ENCODE measurements at places on chromosomes 6 and 20.
A peak's percentile ranks its signal among the peaks of the same experiment; 100 is the strongest.

- no peak for DNase-seq
Observed at GRCh38 chr6:163230901-163231300, 183.6 kb upstream of the QKI start.

GRCh38 chr6:14110001-14110818 is 7.4 kb upstream of the CD83 start:
- no peak for DNase-seq

- DNase-seq: peak; percentile 33
Observed at GRCh38 chr6:168574699-168575195, 133.8 kb downstream of the SMOC2 start.

GRCh38 chr20:64108731-64109681 is 1.6 kb upstream of the NPBWR2 start:
- peak; percentile 7 for DNase-seq

GRCh38 chr20:32338665-32339064 is 19.5 kb upstream of the ASXL1 start:
- DNase-seq: no peak

- no peak for DNase-seq
Observed at GRCh38 chr6:33443025-33443424, 11.4 kb upstream of the ZBTB9 start.

- peak; percentile 69 for DNase-seq
Observed at GRCh38 chr6:108944707-108945680, 96.8 kb downstream of the ARMC2 start.

DNA sequence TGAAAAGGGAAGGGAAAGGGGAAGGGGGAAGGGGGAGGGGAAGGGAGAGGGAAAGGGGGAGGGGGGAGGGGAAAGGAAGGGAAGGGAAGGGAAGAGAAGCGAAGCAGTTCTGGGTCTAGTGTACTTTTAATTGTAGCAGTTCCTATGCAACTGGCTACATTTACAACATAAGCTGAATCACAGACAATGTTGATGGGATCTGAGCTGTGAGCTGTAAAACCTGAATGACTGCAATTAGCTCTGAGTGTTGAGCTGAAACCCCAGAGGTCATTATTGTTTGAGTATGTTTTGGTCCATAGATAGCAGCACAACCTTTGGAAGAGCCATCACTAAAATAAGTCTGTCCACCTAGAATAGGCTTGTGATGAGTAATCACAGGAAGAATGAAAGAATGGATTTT is 7.2 kb upstream of the ABHD12 start:
- no peak for DNase-seq

- DNase-seq: no peak
Observed at GRCh38 chr6:142773324-142773723, 171.7 kb downstream of the HIVEP2 start.

- no peak for DNase-seq
Observed at GRCh38 chr6:129651291-129651691, 58.7 kb downstream of the ARHGAP18 start.

- DNase-seq: no peak
Observed at GRCh38 chr6:155223646-155224451, 40.0 kb upstream of the CLDN20 start.

- DNase-seq: no peak
Observed at GRCh38 chr6:104589940-104590339, 269.8 kb downstream of the HACE1 start.

- no peak for DNase-seq
Observed at GRCh38 chr20:58303547-58303946, 6.0 kb upstream of the RAB22A start.

GRCh38 chr20:41375846-41376245 is 9.2 kb upstream of the EMILIN3 start:
- DNase-seq: no peak

DNA sequence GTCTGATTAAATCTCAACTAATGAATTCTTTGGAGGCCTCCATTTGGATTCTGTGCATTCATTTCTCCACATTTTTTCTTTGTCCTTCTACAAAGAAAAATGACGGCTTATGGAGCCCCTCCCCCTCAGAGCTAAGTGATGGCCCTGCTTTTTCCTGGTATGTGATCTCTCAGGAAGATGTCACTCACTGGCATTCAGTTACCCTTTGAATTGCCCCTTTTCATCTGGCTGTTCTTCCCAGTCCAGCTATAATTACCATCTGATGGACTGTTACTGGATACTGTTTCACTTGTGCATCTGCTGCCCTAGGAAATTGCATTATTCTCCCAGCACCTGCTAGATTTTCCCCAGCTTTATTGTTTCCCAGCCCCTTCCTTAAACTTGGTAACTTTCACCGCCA is 151.9 kb downstream of the CFAP61 start:
- DNase-seq: no peak

DNA sequence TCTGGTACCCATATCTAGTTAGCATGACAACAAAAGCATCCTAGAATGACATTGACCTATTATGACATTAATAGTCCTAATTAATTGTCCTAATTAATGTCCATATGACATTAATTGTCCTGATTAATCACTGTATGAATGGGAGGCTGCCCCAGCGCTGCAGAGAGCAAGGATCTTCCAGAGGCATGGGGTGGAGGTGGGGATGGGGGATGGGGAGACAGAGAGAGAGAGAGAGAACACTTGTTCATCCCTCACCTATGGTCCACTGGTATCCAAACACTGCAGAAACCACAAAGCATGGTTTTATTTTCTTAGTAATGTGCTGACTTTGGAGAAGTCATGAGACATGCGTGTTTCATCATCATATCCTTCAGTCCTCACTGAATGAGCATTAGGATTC is 235.1 kb downstream of the FNDC1 start:
- DNase-seq: no peak

DNA sequence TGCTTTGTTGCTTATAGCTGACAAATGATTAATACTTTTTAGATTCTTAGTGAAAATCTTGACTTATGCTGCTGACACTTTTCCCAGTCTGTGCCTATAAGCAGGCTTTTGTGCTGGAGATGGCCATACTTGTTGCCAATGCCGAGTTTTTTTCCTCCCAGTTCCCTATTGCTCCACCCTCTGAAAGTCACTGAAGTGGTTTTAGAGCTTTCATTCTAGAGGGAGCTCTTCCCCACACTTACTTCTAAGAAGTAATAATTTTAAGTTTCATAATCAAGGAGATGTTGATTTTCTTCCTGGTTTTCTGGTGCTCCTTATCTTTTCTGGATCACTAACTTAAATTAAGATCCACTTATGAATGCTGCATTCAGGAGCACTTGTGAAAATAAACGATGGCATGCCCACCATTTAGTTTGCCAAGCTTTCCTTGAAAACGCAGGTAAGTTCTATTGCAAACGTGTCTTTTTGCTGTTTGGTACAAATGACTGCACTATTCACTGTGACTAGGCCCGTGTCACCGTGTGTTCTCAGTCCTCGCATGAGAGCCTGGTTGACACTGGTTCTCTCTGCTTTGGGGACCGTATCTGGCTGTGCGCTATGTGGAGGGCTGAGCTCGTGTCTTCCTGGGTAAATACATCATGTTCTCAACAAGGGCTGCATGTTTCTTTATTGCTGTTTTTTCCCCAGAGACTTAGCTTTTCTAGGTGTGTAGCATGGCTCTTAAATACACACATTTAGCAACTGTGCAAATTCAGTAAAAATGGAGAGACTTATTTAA is 50.2 kb downstream of the GFRA4 start:
- no peak for DNase-seq

- no peak for DNase-seq
Observed at GRCh38 chr6:19632786-19633185, 204.4 kb upstream of the ID4 start.

- no peak for DNase-seq
Observed at GRCh38 chr6:135658916-135659315, 161.4 kb upstream of the AHI1 start.

DNA sequence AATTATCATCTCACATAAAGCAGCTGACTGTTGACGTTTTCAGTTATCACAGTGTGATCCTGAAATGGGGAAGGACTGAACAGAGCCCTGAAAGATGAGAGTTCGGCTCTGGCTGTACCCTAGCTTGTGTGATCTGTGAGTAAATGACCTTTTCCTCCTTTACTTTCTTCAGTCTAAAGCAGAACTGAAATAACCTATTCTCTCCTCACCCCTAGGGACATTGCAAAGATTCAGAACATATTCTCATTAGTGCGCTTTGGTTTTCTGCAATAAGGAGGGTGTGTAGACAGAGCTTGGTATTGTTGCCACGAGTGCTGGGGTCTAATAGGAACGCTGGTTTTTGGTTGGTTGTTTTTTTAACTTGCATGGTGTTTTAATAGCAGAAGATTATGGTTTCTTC is 16.7 kb downstream of the FARS2 start:
- DNase-seq: no peak

- DNase-seq: no peak
Observed at GRCh38 chr6:156691018-156691417, 86.2 kb upstream of the ARID1B start.

DNA sequence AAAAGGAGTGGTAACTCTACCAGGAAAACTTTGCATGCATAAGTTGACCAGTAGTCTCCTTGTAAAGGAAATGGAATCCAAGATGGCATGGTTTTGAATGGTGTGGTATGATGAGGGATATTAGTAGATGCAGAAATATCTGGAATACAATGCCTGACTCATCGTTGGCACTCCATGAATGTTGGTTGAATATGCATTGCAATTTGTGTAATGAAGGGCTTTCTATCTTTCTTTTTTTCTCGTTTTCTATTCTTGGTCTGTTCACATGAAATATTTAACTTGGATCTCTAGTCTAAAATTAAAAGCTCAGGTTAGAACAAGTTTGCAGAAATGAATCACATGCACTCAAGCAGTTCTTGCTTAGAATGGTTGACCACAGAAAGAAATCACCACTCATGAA is 277.3 kb upstream of the PRND start:
- DNase-seq: no peak

GRCh38 chr20:63089051-63089907 is 82.5 kb upstream of the BHLHE23 start:
- DNase-seq: peak; percentile 10

DNA sequence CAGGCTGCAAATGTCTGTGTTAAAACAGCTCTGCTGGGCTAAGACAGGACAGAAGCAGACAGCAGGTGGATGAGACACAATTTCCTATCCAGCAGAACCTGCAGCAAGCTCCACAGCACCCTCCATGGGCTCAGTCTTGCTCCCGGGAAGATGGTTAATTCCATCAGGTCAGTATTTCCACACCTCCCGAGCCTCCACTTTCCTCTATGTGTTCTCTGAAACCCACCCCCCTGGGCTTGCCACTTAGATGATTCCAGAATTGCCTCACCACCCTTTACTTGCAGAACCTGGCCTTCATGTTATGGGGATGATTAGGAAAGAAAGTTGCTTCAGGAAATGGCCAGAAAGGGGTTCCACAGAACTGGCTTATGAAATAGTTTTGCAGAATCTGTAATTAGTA is 43.8 kb downstream of the ERMARD start:
- no peak for DNase-seq

DNA sequence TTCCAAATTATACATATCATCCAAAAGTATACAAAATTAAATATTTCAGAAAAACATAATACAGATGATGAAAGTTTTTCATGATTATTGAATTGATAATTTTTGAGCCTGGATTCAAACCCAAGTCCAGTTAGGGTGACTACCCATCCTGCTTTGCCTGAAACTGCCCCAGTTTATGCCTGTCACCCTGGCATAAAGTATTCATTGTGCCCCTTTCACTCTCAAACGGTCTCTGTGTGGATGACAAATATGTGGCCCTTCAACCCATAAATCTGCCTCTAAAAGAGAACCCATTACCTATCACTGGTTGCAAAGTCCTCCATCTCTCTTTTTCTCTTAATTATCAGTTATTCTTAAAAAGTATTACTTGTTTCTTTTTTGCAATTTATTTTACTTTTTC is 553.7 kb upstream of the JARID2 start:
- DNase-seq: no peak

- DNase-seq: no peak
Observed at GRCh38 chr6:143248359-143248758, 187.7 kb downstream of the AIG1 start.

DNA sequence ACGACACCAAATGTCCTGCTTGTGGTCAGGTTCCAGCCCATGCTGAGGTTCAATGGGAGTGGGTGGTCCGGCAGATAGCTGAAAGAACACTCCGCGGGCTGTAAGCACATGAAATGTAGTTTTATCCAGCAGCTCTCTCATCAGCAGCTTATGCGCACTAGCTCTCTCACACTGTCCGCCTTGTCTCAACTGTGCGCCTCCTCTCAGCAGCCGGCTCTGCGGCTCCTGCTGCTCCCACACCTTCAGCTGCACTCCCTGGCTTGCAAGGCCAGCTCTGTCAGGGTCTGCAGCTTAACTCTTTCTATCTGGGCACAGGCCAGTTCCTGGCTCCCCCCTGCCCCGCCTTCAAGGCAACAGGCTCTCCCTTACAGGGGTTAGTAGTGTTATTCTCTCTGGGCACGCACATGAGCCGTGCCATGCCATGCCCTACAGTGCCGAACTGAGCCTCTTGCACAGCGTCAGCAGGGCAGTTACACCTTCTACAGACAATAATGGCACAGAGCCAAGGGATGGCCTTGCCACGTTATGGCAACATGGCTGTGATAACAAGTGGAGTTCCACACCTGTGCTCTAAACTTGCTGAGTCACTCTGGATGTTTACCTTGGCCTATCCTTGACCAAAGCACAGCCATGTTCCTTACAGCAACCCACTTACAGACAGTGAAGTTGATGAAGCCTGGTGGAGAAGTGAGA is 84.0 kb upstream of the LRFN2 start:
- no peak for DNase-seq

DNA sequence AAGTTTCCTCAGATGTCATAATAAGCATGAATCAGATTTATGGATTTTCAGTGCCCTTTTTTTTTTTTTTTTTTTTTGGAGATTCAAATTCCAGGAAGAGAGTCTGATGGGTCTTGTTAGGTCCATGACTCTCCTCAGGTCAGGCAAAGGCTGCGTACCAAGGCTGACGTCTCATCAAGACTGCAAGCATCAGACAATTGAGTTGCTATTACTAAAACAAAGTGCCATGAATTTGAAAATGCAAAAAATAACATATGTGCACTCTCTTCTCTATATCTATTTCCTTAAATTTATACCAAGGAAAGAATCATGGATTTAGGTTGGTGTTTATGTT is 134.7 kb downstream of the FAM83B start:
- DNase-seq: no peak

DNA sequence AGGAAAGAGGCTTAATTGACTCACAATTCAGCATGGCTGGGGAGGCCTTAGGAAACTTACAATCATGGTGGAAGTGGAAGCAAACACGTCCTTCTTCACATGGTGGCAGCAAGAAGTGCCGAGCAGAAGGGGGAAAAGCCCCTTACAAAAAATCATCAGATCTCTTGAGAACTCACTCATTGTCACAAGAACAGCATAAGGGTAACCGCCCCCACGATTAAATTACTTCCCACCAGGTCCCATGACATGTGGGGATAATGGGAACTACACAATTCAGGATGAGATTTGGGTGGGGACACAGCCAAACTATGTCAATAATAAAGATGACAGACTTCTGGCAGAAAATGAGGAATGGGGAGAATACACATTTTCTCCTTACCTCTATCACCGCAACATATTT is 20.5 kb upstream of the OCSTAMP start:
- DNase-seq: no peak

DNA sequence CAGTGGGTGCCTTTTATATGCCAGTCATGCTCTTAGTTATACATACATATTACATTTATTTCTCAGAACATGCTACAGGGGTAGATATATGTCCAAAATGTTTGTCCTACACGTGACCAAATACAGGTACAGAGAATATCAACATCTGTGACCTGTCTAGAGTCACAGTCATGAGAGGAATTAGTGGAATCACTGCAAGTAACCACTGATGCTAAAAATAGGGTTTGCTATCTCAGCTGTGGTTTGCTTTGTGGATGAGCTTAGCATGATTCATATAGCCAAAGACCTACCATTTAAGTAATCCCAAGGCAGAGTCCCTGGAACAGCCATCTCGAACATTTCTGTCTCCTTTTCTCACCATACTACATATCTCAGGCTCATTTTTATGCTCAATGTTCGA is 32.3 kb downstream of the GSTA3 start:
- DNase-seq: no peak

All from left ventricle myocardium inferior (tissue), 1 donor.